CD4-positive, alpha-beta T cell treated with Interleukin-17A for 4 hours (primary cell): ENCODE measurements at places on chromosomes 7 and 10.

DNA sequence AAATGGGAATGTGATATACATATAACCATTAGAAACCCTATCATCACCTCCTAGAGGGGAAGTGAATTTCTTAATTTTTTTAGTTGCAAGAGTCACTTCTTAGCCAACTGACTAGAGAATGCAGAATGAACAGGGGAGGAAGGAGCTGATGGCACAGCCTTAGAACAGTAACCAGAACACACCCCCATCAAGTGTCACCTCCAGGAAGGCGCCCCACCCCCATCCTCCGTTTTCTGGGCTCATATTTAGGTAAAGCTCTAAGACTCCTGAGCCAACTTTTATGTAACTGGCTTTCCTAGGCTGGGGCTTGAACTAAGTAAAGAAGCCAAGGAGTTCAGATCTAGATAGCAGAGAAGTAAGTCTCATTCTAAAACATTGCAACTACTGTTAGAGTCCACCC is 54.0 kb downstream of the COL17A1 start:
- DNase-seq = no peak

GRCh38 chr10:98260752-98261151 is 7.2 kb downstream of the LOXL4 start:
- DNase-seq = no peak

DNA sequence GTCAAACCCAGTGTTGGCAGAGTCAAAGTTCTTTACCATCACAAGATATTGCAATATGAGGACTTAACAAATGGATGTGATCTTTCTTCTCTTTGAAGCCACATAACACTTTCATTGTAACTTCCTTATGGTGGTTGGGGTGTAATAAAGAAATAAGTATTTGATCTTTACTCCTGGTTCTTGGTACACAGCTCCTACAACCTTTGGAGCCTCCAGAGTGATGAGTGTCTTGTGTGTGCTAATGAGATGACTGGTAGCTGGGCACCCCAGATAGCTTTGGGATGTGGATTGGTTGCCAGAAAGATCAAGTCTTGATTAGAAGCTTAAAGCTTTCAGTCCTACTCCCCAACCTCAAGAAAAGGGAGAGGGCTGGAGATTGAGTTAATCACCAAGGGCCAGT is 31.1 kb upstream of the YAE1 start:
- DNase-seq = no peak

GRCh38 chr7:112782498-112782897 is 7.7 kb downstream of the TMEM168 start:
- DNase-seq = no peak

DNA sequence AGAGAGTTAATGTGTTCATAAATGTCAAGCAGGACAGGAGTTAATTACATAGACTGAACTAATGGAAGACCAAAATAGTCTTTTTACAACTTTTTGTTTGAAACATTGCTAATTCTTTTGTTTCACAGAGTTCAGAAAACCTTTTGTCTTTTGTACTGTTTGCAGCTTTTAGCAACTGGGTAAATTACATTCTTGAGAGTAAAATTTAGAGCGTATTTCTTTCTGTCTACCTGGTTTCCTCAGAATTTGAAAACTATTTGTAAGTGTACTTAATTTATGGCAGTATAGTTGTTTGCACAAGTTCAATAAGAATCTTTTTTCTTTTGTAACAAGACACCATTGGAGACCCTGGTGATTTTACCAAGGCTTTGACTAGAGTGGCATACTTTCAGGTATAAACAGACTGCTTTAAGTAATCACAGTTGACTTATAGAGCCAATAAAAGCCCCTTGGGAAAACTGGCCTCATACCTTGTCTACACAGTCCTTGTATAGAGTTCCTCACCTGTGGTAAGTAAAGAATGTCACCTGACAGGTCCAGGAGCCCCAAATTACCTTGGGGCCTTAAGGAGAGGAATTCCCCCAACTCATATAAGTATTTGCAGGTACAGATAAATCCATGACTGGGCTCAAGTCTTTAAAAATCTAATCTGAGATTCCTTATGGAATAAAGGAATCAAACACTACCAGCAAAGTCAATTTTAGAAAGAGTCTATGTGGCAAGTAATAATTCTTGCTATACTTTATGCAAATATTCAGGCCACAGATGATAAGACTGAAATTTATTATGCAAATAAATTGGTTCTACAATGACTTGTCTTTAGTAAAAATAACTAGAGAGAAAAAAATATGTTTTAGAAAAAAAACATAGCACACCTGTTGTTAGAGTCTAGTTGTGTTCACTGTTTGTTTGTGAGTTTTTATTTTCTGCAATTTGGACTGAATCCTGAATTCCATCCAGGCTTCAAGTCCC is 23.6 kb upstream of the CREB3L2 start:
- no peak for DNase-seq

DNA sequence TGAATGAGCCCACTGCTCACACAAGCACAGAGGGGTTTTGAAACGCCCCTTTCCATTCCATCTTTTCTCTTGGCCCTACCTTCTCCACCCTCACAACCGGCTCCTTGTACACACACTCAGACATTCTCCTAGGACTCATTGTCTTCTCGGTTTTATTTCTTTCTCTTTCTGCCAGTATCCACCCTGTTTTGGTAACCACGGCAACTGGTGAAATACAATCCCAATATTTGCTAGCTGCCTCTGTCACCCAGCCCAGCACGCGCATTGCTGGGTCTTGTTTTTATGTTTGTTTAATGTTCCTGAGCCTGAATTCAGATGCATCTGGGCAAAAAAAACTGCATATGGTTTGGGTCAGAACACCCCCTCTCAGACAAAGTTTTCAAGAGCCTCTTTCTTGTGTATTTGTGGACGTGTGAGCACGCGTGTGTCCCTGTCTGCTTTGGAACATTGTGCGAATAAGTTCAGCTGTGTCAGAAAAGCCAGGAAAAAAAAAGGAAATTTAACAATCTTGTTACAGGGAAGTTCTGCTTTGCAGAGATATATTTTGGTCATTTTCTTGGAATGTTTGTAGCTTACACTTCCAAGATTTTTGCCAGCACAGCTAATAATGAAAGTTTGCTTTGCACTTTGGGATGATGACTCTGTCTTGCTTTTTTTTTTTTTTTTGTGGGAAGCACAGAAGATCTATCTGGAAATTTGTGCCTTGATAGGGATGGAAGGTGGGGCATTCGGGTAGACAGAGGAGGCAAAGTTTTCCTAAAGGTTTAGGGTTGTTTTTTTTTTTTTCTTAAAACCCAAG is 225.9 kb downstream of the TRIL start:
- no peak for DNase-seq

DNA sequence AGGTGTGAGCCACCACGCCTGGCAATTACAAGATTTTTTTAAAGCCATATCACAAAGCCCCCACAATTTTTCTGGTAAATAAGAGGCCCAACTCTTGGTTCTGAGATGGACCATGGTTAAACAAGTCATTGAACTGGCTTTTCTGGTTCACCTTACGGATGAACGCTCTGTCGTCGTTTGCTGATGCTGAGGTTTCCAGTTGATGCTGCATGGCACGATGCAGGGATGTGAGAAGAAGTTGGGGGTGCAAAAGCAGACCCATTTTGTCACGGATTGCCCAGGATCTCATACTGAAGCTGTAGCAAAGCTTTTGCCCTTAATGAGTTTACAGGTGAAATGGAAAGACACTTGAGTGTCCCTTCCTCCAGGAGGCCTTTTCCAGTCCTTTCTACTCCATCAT is 2.0 kb upstream of the IL2RA start:
- no peak for DNase-seq

- DNase-seq = no peak
These were observed 227.2 kb downstream of the ADAM12 start for GRCh38 chr10:126160971-126161630.

GRCh38 chr10:81179324-81179723 is 641.6 kb downstream of the SH2D4B start:
- no peak for DNase-seq

DNA sequence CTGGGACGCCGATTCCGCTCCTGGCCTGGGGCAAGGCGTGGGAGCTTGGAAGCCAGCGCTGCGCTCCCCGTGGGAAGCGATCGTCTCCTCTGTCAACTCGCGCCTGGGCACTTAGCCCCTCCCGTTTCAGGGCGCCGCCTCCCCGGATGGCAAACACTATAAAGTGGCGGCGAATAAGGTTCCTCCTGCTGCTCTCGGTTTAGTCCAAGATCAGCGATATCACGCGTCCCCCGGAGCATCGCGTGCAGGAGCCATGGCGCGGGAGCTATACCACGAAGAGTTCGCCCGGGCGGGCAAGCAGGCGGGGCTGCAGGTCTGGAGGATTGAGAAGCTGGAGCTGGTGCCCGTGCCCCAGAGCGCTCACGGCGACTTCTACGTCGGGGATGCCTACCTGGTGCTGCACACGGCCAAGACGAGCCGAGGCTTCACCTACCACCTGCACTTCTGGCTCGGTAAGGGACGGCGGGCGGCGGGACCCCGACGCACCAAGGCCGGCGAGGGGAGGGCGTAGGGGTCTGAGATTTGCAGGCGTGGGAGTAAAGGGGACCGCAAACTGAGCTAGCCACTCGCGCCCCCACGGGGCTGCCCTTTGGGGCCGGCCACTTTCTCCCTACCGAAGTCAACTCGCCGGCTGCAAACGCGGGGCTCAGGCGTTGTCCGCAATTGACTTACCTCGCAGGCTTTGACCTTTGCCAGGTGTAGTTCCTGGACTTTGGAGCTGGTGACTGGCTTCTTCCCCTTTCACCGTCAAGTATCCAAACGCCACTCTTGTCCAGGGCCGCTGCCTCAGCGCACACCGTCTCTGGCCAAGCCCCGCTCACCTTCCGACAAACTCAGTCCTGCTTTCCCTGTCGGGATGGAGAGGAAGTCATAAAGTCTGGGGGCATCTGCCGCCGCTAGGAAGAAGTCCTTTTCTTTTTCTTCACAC is at the start of gene SCIN:
Gene SCIN, plus strand, starts transcription at position 187 of the 928 bp plus-strand sequence. Its CDS starts 67 bp downstream, at position 254.
- peak; percentile 20 for DNase-seq

- DNase-seq = no peak
These were observed 651 bp upstream of the ARPC1A start for GRCh38 chr7:99325001-99325493.

GRCh38 chr7:2800931-2801688 is 43.0 kb downstream of the GNA12 start:
- no peak for DNase-seq

- DNase-seq = no peak
These were observed 24.3 kb upstream of the ITGB1 start for GRCh38 chr10:32982293-32982709.

- no peak for DNase-seq
These were observed 43.3 kb downstream of the DOCK4 start for GRCh38 chr7:112162784-112163506.

DNA sequence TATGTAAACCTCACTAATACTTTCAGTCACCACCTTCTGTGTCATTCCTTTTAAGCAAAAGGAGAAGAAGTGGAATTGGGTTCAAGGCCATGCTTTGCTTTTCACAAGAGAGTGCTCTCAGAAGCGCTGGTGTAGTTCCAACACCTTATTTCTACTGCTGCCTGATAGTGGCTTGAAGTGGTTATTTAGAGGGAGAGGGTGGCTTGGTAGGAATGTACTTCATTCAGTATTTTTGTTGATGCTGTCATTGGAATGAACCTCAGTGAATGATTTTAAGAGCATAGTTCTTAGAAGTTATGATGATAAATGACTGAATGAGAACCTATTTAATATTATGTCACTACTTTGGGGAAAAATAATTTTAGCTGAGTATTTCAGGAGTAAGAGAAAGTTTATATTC is 396.7 kb downstream of the EXOC4 start:
- DNase-seq = no peak

DNA sequence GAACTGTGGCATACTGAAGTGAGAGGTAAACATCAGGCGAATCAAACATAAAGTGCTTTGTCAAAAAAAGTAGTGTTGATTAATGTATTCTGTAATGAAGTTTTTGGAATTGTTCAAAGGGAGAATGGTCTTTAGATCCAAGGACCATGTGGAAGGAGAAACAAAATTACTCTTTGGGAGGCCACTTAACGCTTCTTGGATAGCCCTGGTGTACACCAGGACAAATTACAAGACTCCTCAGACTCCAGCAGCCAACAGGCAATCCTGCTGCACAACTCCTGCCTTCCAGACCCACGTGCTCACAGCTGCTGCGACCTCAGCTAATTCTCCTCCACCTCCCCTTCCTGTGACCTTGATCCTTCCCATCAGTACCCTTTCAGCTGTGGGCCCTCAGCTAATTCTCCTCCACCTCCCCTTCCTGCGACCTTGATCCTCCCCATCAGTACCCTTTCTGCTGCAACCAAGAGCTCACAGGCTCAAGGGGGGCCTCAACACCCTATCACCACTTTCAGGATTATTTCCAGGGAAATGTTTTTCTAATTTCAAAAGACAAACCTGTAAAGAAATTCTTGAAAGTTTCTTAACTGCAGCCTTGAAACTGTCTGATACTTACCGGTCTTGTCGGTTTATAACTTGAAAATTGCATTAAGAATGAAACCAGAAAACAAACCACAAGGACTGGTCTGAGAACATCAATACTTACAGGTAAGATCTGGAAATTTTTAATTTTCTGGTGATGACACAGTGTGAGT is 29.7 kb upstream of the DDC start:
- no peak for DNase-seq

DNA sequence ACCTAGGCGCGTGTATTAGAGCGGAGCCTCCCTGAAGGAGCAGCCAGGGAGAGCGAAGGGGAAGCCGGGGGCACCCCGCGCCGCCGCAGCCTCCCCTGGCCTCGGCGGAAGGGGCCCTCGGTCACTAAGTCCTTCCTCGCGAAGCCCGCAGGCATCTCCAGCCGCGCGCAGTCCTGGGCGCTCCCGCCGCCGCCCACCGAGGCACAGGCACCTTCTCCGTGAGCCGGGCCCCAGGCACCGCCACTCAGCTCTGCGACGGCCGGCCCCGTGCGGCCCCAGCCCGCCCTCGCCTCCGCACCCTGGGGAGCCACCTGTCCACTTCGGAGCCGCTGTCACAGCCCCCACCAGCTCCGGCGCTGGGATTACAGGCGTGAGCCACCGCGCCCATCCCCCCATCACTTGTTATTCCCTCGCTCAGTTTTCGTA is 80.8 kb downstream of the ZNF467 start:
- no peak for DNase-seq

GRCh38 chr7:45524445-45524844 is 49.7 kb upstream of the ADCY1 start:
- no peak for DNase-seq

GRCh38 chr7:86925221-86925620 is 134.2 kb downstream of the ELAPOR2 start:
- no peak for DNase-seq

DNA sequence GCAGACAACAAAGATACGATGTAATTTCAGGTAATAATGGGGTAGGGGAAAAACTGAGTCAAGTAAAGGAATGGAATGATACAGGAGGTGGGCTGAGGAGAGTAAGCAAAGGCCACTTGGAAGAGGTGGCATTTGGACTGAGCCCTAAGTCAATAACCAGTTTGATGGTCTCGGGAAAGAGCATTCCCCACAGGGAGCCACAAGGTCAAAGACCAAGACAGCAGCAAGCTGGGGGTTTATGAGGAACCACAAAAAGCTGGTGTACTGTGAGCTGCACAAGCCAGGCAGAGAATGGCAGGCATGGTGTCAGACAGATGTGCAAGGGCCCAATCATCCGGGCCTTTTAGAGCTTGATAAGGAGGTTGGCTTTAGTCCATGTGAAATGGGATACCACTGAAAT is 98.7 kb downstream of the NOC3L start:
- no peak for DNase-seq

DNA sequence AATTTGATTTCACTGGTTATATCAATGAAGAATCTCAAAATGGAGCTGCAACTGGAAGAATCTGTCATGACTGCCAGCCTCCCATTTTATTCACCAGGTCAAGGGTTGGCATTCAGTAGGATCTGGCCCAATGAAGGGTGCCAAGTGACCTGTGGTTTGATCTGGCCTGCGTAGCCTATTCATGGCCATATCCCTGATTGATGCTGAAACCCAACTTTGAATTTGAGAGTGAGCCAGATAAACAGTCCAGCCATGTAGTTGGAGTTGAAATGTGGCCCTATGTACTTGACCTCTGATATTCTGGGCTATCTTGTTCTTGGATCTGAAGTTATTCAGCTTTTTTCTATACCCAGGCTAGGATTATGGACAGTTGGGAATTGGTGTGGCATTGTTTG is 1.5 kb downstream of the MKLN1 start:
- no peak for DNase-seq
